Mesenteric fat pad (tissue), 1 donor: ENCODE measurements at places on chromosomes 1 and 21. TPM values are rescaled to one million over a fixed set of nuclear protein-coding genes. Genes with fewer than 3 reads are reported as not detected.

DNA sequence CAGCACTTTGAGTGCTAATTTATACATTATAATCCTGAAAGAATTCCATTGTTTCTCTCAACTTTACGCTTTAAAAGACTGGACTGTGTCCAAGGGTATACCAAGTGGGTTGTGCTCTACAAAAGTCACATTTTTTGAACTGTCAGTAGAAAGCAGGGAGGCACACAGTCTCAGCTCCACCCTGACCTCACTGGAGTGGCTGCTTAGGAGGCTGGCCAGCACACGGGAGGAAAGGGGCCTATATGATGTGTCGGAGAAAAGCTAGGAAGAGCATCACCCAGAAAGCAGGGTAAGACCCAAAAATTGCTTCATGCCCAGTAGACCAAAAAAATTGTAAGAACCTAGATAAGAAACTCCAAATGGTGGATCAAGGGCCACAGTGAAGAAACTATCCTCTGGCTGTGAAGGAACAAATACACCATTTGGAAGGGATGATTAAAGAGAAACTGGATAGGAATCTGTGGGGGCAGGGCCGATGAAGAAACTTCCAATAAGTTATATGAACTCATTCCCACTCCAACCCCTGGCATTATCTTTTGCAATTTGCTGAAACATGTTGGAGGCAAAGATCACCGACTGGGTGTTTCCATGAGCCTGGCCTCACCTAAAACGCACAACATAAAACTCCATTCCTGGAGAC lies 1.9 kb downstream of the S100A10 start:
- DNase-seq: no peak

- no peak for DNase-seq
Measured at GRCh38 chr1:169081503-169082123, 24.9 kb upstream of the ATP1B1 start.

DNA sequence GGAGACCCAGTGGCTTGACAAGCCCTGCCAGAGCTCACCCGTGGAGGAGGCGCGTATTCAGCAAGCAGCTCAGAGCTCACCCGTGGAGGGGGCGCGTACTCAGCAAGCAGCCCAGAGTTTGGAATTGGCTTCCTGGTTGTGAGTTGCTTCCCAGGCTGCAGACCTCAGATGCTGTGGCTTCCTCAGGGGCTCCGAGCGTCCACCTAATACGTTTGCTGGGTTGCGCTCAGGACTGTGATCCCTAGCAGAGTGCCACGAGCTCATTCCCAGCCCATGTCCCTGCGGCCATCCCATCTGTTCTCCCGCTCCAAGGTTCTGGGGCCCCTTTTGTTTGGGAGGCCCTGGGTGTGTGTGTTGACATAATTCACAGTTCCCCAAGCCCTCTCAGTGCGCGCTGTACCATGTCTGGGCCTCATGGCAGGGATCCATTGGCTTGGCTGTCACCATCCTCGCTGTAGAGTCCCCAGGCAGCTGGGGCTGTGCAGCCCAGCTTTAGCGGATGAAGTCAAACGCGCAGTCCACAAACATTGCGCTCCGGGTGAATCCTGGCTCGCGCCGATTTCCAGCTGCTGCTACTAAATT lies 3.6 kb downstream of the AJAP1 start:
- no peak for DNase-seq

DNA sequence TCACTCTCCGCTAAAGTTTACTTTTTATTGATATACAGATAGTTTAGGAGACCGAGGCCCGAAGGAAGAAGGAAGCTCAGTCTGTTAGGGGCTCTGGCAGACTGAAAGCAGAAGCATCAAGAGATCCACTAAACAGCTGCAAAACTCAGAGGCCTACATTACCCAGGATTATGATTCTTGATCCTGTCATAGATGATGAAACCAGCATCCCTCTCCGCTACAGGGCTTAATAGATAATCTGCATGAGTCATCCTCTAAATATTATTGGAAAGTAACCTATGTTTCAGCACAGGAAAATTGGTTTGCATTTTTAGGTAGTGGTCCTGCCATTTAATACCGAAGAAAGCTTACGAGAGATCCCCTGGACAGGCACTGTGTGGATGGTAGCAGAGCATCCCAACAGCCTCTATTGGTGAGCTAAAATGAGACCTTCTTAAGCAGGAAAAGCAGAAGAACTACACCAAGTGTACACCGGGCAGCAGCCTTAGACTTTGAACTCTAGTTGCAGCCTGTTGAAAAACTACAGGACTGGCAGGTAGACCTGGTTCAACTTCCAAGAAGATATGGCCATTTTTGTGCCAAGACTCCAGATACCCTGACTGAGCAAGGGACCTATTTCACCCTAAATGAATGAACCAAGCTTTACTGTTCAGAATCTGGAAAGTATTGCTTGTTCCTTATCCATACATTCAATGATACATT lies 6.8 kb downstream of the CASQ2 start:
- no peak for DNase-seq

GRCh38 chr1:31421371-31422040 lies 8.5 kb downstream of the SERINC2 start:
- no peak for DNase-seq

GRCh38 chr1:226702318-226702956 lies 36.6 kb downstream of the ITPKB start:
- no peak for DNase-seq

DNA sequence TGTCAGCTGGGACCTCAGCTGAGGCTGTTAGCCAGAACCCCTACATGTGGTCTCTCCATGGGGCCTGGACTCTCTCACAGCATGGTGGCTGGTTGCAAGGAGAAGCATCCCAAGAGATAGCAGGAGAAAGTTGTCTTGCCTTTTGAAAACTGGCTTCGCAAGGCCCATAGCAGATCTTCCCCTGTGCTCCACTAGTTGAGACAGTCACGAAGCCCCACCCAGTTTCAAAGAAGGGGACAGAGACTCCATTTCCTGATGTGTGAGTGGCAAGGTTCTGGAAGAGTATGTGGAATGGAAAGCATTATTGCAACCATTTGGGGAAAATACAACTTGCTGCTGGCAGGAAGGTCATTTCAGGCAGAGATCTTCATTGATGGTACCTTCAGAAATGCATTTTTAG lies 7.5 kb upstream of the CSRP1 start:
- no peak for DNase-seq

GRCh38 chr21:38487901-38488639 lies 10.2 kb downstream of the ERG start:
- no peak for DNase-seq

GRCh38 chr1:26154750-26155149 lies 4.1 kb upstream of the FAM110D start:
- DNase-seq: peak; percentile 88

DNA sequence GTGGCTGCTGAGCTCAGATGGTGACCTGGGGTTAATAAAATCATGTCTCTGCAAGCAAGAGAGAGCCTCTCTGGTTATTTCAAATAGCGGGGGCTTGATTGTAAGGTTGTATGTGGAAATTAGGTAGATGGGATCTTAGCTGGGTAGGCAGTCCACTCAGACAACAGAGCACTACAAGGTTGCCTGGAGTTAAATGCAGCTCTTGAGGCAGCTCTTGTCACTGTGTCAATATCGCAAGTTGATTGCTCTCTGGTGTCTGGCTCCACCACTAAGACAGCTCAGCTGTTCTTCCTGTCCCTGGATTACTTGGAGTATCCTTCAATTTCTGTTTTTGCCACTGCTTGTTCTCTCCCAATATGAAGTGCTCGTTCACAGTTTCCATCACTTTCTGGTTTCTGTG lies 93.8 kb downstream of the C21orf91 start:
- DNase-seq: no peak

DNA sequence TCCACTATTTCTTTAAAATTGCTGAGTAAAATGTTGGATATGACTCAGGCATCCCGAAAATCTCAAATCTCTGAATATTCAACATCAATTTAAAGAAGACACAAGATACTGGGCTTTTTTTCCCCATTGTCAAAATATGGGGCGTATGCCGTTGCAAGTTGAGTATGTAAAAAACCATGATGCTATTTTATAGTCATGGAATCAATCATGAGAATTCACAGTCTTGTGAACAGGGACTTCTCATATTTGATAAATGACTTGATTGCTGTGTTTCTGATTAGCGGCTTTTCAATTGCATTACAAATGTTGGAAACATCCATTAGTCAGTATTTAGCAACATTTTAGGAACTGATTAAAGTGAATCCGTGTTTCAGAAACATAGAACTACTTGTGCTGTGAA lies 45.3 kb downstream of the SETD4 start:
- no peak for DNase-seq

GRCh38 chr1:83872515-83872914 lies 126.4 kb downstream of the TTLL7 start:
- DNase-seq: no peak

Gene KPRP
- total RNA-seq: not detected
